ENCODE measurements at places on chromosomes 7 and 10.

- DNase-seq: no peak
Measured at GRCh38 chr7:88357781-88358525, 51.3 kb upstream of the STEAP4 start.

DNA sequence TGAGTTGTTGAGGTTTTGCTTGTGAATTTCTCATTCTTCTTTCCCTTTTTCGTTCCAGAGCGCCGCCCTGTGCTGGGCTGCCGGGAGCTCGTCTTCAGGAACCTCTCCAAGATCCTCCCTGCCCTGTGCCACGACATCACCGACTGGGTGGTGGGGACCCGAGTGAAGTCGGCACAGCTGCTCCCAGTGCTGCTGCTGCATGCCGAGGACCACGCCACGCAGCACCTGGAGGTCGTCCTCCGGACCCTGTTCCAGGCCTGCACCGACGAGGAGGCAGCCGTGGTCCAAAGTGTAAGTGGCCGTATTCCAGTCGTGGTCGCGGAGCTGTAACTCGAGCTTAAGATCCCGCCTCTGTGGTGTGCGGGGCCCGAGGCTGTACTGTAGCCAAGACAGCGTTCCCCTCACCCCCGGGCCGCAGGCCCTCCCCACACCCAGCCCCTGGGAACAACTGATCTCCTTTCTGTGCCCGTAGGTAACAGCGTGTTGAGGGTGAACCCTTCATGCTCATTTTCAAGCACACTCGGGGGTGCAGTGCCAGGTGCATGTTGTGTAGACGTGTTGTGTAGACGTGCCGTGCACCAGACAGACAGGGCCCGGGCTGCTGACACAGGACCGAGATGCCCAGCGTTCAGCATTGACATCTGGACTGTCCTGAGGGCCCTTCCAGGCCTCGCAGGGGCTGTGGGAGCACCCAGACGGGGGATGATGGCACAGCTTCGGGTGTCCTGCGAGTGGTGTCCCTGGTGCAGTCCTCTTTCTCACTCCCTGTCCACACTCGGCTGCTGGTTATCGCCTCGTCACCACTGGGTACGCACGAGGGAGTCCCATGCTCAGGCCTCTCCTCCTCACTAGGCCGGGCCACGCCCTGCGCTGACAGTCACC, 27.7 kb upstream of the PRKAR1B start:
- no peak for DNase-seq

DNA sequence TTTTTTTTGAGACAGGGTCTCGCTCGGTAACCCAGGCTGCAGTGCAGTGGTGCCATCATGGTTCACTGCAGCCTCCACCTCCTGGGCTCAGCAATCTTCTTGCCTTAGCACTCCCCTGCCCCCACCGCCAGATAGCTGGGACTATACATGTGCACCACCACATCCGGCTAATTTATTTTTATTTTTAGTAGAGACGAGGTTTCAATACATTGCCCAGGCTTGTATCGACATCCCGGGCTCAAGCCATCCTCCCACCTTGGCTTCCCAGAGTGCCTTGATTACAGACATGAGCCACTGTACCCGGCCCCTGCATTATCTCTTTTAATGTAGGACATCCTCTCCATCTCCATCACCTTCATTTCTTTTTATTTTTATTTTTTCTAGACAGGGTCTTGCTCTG, 213.3 kb downstream of the CUX1 start:
- DNase-seq: no peak

- no peak for DNase-seq
Measured at GRCh38 chr7:112006071-112006470, 200.1 kb downstream of the DOCK4 start.

- DNase-seq: no peak
Measured at GRCh38 chr7:130942211-130942964, 208.4 kb upstream of the KLF14 start.

DNA sequence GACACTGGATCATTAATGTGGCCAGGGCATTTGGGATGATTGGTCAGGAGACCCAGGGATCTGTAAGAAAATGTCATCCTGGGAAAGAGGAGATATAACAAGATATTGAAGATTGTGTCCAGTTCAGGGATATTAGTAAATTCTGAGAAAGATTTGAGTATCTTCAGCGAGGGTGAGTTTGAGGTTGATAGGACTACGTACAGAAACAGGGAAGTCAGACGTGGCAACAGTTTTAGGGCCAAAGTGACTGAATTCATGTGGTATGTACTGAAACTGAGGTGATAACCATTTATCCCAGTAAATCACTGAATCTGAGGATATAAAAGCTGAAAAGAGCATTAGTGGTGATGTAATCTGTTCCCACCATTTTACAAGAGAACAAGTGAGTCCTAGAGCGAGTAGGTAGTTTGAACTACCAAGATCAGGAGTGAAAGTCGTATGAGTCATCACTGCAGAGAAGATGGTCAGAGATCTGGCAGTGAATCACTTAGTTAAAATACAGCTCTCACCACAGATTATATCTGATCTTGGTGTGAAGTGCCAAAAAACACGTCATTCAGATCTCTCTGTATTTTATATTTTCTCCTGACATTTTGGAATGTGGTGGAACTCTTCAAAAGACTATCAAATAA, 220.5 kb downstream of the CDK14 start:
- DNase-seq: no peak

DNA sequence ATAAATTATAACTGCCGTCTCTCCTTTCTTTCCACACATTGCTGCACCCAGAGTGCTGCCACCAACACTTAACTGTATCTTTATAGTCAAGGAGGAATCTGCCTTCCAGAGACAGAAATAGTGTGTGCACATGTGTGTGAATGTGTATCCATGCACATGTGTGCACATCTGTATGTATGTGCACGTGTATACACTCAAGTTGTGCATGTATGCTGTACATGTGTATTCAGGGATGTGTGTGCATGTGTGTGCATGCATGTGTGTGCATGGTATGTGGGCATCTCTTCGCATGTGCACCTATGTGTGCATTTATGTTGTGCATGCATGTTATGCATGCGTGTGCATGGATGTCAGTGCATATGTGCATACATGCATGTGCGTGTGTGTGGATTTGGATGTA, 253.3 kb downstream of the KLF6 start:
- no peak for DNase-seq

DNA sequence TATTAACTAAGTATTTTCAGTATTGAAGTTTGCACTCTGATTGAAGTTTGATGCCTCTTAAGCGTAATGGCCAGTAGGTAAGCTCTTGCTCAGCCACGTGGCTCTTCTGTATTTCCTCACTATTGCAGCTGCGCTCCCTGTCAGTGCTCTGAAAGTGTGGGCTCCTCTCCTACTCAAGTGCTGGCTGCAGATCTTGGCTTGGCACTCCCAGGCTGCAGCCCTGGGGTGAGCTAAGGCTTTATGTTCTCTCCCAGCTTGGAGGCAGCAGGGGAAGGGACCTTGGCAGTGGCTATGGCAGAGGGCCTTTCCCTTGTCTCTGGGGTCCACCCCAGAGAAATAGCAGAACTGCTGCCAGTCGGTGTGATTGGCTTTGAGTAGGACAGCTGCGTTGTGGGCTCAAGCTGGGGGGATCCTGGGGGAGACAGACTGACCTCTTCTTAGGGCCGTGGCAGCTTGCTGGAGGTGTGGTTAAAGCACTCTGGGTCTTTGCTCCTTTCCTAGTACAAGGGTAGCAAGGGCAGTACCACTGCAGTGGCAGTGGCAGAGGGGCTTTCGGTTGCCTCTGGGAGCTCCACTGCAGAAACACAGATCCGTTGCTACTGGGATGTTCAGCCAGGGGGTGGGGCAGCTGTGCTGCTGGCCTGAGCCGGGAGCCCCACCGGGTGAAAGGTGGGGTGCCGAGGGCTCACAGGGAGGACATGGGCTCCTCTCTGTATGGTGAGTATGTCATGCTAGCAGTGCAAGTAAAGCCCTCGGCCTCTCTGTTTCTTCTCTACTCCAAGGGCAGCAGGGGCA, 100.5 kb downstream of the GLCCI1 start:
- no peak for DNase-seq

DNA sequence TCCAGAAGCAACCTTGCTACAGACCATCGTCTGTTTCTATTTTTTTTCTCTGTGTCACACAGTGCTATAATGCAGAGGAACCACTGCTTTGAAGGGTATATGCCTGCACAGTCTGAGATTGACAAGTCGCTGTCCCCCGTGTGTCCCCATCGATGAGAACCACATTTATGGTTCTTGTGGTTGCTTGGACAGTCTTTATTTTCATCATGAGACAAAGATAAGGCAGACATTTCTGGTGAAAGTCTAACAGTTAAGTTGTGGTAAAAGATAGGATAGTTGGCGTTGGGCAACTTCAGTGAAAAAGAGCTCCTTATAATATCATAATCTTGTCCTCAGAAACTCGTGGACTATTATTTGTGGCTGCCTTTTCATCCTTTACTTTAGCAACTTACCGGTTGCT, 6.3 kb upstream of the AKR1E2 start:
- no peak for DNase-seq

- DNase-seq: no peak
Measured at GRCh38 chr7:29140873-29141468, 5.4 kb downstream of the CPVL start.

- no peak for DNase-seq
Measured at GRCh38 chr10:132168571-132169030, 18.1 kb upstream of the DPYSL4 start.

- no peak for DNase-seq
Measured at GRCh38 chr10:133023216-133023843, 64.4 kb upstream of the ADGRA1 start.

DNA sequence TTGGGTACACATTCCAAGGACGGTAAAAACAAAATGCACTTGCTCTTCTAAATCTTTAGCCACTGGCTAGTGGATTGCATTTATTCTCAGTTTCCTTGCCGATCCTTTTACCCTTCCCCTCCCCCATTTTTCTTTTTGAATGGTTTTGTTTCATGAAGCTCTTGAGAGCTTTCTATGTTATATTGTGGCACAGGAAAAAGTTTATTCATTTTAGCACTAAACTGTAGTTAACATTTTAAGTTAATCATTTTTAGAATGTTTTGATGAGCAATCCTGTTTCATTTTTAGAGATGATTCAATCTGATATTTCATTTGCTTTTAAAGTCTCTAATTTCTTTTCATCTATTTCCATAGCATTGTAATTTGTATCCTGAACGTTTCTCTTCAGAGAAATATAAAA, 24.0 kb downstream of the ZEB1 start:
- no peak for DNase-seq

GRCh38 chr7:69018200-69018599, 580.1 kb upstream of the AUTS2 start:
- DNase-seq: no peak

- peak; percentile 94 for DNase-seq
Measured at GRCh38 chr10:110919349-110919931, at the start of gene SHOC2. Gene SHOC2 (plus strand): TSS chr10:110919604. CDS start chr10:110964359, 44,755 bp downstream.

- DNase-seq: no peak
Measured at GRCh38 chr7:151063212-151063561, 3.8 kb downstream of the SLC4A2 start.

- no peak for DNase-seq
Measured at GRCh38 chr10:29081951-29082685, 206.8 kb upstream of the LYZL1 start.

- DNase-seq: no peak
Measured at GRCh38 chr10:77279207-77279606, 358.4 kb downstream of the KCNMA1 start.
